ENCODE measurements at places on chromosomes 4 and X. TPM values are rescaled to one million over a fixed set of nuclear protein-coding genes. Genes with fewer than 3 reads are reported as not detected.

DNA sequence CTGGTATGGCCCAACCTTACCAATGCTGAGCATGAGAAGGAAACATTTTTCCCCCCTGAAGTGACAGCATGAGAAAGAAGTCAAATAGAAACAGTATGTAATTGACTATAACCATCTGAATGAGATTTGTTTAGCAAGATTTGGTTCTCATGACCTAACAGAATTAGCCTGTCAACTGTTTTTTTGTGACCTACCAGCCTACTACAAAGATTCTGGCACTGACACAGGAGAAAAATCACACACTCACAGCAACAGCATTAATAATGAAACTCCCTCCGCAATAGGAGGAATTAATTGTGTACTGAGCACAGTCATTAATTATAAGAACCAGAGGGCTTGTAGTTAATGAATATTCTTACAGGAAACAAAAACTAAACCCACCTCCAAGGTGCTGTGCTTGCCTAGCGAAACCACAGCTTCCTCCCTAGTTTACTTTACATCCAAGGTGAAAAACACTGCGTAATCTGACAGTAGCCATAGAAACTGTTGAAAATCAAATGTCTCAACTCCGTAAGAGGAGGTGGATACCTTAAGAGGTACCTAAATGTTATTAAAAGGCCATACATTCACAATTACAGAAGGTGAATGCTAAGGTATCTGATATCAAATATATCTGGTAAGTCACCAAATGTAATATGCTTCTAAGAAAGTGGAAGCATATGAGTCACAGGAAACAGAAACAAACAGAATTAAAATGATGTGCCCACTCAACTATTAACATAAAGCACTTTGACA lies 34.9 kb downstream of the MMRN1 start:
- DNase-seq: peak; percentile 10
- H3K4me3 ChIP-seq: peak overlapping the region; percentile 56
- H3K4me1 ChIP-seq: peaks cover 18% of the 10 kb centered on the region
- H3K36me3 ChIP-seq: peaks cover 7% of the 10 kb centered on the region

DNA sequence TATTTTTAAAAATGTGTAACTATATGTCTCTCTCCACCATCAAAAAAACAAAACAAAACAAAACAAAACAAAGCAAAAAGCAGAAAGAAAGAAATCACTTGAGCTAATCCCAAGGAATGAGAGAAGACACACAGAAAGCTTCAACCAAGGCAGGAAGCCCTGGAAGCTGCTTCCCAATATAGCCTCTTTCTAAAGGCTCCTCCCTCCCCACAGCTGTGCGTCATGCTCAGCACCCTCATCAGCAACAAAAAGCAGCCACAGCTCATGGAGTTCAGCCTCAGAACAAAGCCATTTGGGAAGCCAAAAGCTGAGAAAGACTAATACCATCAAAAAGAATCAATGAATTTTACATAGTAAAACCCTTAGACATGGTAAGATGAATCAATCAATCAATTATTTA lies 501.6 kb upstream of the SMIM31 start:
- no peak overlapping the region for H3K4me3 ChIP-seq
- H3K4me1 ChIP-seq: no peaks in the 10 kb centered on the region
- no peak for DNase-seq
- H3K36me3 ChIP-seq: no peaks in the 10 kb centered on the region

DNA sequence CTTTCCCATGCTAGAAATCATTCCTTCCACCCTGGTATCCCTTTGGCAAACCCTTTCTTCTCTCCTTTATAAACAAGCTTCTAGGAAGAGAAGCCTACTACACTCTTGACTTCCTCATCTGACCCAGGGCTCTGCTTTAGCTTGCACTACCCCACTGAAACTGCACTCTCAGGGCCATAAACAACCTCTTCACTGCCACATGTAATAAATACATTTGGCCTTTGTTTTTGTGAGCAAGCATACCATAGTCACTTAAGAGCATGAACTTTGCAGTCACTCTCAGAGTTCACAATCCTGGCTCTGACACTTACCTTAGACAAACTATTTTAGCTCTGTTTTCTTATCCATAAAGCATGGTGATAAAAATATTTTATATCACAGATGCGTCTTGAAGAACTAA lies 50.7 kb upstream of the USP38 start:
- no peak overlapping the region for H3K27ac ChIP-seq
- no peaks in the 10 kb centered on the region for H3K36me3 ChIP-seq
- no peak overlapping the region for H3K4me3 ChIP-seq
- H3K27me3 ChIP-seq: no peaks in the 10 kb centered on the region

Gene C4orf46
- 6.5 TPM for polyA plus RNA-seq

Gene GBA3
- polyA plus RNA-seq: not detected

DNA sequence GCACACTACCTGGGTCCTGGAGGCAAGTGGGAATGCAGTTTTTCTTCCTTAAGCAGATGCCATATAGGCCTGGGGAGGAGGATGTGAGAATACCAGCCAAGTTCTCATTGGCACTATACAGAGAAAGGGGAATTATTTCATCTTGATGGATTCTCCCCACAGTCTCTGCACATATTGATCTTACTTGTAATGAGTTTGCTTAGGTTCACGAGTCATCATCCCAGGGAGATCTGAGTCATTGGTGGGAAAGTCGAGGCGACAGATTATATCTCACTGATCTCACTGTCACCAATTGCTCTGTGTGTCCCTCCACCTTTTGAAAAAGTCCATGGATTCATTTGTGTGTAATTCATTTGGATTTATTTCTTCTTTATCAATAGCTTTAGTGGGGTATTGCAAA lies 156.8 kb downstream of the AR start:
- H3K4me1 ChIP-seq: no peaks in the 10 kb centered on the region
- DNase-seq: no peak
- no peaks in the 10 kb centered on the region for H3K36me3 ChIP-seq
- no peak overlapping the region for H3K4me3 ChIP-seq
- H3K27me3 ChIP-seq: peaks cover 3% of the 10 kb centered on the region

Gene FMR1NB
- not detected for polyA plus RNA-seq

DNA sequence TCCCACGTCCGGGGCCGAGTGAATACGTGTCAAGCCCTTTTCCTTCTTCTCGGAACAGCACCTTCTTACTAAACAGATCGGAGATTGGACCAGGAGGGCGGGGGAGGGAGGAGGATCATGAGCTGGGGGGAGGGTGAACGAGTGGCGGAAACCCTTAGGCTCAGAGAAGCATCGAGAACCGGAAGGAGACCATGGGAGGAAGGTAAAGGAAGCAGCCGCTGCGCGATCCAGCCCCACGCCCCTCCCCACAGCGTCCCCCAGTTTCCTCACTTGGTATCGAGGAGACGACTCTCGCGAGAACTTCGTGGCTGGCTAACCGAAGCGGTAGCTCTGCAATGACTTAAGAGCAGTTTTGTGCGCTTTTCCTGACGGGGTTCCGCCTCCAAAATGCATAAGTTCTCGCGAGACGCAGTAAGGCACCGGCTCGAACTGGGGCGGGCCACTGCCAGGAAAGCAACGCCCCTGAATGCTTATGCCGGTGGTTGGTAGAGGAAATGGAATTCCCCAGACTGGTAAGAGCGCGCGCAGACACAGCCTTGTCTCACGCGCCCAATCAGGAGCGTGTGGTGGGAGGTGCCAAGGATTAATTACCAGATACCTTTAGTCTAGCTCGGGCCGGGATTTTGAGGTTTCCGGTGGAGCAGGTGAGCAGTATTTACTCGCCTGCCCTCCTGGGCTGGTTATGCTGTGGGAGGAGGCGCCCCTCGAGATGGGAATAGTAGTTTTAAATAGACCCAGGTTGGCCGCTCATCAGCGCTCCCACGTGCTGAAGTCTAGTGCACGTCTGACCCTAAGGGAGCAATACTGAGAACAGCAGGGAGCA lies 534 bp upstream of the UBE2D3 start:
- peaks cover 2% of the 10 kb centered on the region for H3K36me3 ChIP-seq
- H3K4me3 ChIP-seq: no peak overlapping the region
- H3K27me3 ChIP-seq: peaks cover 2% of the 10 kb centered on the region
- H3K4me1 ChIP-seq: peaks cover 15% of the 10 kb centered on the region
- peak; percentile 99 for DNase-seq
- H3K27ac ChIP-seq: no peak overlapping the region

- no peak overlapping the region for H3K4me3 ChIP-seq
- no peaks in the 10 kb centered on the region for H3K27me3 ChIP-seq
- DNase-seq: no peak
- no peak overlapping the region for H3K27ac ChIP-seq
- no peaks in the 10 kb centered on the region for H3K36me3 ChIP-seq
- H3K4me1 ChIP-seq: no peaks in the 10 kb centered on the region
Measured at GRCh38 chr4:177957596-177958360, 515.5 kb upstream of the AGA start.

DNA sequence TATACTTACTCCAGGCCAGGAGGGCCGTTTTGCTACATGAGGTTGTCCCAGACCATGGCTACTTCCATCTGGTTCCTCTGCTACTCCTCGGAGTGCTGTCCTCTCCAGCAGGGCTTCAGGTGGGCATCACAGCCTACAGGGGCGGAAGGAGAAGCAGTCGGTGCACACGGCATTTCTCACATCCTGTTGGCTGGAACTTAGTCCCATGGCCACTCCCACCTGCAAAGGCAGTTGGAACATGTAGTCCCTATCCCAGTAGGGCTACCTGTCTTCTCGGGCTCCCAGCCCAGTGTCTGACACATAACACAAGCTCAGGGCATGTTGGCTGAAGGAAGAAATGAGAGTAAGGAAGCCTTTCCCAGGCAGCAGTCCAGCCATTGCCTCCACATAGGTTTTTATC lies 7.7 kb upstream of the STK32B start:
- H3K4me3 ChIP-seq: no peak overlapping the region
- H3K4me1 ChIP-seq: peaks cover 6% of the 10 kb centered on the region
- H3K27me3 ChIP-seq: peaks cover 33% of the 10 kb centered on the region
- H3K36me3 ChIP-seq: no peaks in the 10 kb centered on the region
- H3K27ac ChIP-seq: no peak overlapping the region

DNA sequence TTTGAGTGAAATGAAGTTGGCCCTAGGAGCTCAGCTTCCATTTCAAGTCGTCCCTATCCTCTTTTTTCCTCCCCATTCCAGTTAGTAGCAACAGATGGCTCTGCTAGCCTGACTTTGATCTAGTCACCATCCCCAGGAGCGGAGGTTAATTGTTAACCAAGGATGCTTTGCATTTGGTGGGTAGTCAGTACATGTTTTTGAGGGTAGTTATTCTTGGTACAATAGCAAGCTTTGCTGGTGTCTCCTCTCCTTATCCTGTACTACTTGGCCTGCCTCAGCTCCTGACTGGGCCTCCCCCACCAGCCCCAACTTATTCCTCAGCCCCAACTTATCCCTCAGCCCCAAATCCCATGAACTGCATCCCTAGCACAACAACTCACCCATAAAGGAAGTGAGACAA lies 14.8 kb upstream of the RTL5 start:
- H3K36me3 ChIP-seq: no peaks in the 10 kb centered on the region
- no peak for DNase-seq
- peaks cover 14% of the 10 kb centered on the region for H3K4me1 ChIP-seq
- H3K4me3 ChIP-seq: no peak overlapping the region

- no peaks in the 10 kb centered on the region for H3K4me1 ChIP-seq
- no peak overlapping the region for H3K27ac ChIP-seq
- DNase-seq: no peak
- H3K4me3 ChIP-seq: no peak overlapping the region
- H3K36me3 ChIP-seq: no peaks in the 10 kb centered on the region
Measured at GRCh38 chr4:164011791-164012190, 517.3 kb downstream of the TMA16 start.

DNA sequence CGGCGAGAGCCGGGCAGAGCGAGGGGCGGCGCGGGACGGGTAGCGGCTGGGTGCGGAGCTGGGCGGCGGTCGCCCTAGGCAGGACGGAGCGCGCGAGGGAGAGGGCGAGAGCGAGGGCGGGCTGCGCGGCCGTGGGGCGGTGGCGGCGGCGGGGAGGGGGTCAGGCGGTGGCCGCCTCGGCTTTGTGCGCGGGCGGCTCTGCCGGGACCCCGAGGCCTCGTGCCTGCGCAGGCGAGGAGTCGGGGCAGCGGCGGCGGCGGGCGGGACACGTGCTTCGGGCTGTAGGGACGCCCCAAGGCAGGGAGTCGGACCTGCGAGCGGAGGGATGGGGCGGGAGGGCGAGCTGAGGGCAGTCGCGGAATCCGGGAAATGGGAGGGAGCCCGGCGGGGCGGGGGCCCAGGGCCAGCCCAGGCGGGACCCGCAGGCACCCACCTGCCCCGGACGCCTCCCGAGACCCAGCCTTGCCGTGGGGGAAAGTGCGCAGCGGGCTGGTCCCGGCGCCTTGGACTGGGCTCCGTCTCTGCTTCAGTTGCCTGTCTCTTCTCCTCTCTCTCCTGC lies 465 bp downstream of the BMPR1B start:
- H3K36me3 ChIP-seq: no peaks in the 10 kb centered on the region
- DNase-seq: no peak
- no peak overlapping the region for H3K27ac ChIP-seq
- peaks cover 31% of the 10 kb centered on the region for H3K27me3 ChIP-seq
- H3K4me1 ChIP-seq: peaks cover 2% of the 10 kb centered on the region

GRCh38 chrX:113289503-113289902 lies 448.9 kb upstream of the AMOT start:
- DNase-seq: no peak
- H3K4me1 ChIP-seq: no peaks in the 10 kb centered on the region
- H3K27me3 ChIP-seq: no peaks in the 10 kb centered on the region
- no peak overlapping the region for H3K27ac ChIP-seq

GRCh38 chr4:78226279-78226678 lies 169.2 kb downstream of the FRAS1 start:
- H3K27me3 ChIP-seq: peaks cover 2% of the 10 kb centered on the region
- H3K4me1 ChIP-seq: no peaks in the 10 kb centered on the region
- no peak for DNase-seq

DNA sequence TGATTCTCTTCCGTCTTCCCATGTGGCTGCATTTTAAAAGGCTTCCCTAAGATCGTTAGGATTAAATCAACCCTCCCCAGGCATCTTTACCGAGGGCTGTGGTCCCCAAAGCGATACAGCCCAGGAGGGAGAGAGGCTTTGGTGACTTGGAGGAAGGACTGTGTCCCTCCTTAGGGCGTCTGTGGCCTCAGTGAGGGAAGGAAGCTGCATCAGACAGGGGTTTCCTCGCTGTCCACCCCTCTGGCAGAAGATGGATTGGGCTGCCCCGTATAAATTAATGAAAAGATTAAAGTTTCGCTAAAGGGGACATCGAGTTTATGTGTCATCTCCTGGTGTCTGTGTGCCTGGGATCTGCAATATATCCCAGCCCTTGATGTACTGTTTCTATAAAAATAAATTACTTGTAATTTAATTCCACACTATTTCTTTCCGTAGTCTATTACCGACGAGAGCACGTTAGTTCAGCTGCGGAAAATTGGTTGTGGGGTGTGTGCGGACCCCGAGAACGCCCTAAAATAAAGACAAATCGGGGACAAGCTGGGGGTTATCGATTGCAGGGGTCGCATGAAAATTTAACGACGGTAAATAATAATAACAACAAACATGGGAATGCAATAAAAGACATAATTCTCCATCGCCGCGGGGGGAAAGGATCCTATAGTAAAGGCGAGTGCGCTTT lies 6.5 kb downstream of the SHOX start:
- H3K27me3 ChIP-seq: peaks cover 8% of the 10 kb centered on the region
- H3K36me3 ChIP-seq: no peaks in the 10 kb centered on the region
- H3K4me3 ChIP-seq: no peak overlapping the region
- H3K27ac ChIP-seq: no peak overlapping the region

- H3K36me3 ChIP-seq: no peaks in the 10 kb centered on the region
- DNase-seq: no peak
Measured at GRCh38 chr4:62222121-62222520, 1022.0 kb downstream of the ADGRL3 start.

Gene PRKG2
- 0.76 TPM for polyA plus RNA-seq

Gene CHST7
- polyA plus RNA-seq: 3.3 TPM

- H3K4me1 ChIP-seq: no peaks in the 10 kb centered on the region
- H3K27ac ChIP-seq: no peak overlapping the region
- no peak overlapping the region for H3K4me3 ChIP-seq
- no peak for DNase-seq
Measured at GRCh38 chrX:148574237-148574973, 74.0 kb downstream of the AFF2 start.
